ENCODE measurements at places on chromosomes 4 and X.

- DNase-seq = no peak
Measured at GRCh38 chrX:47723689-47724088, 64.7 kb upstream of the UXT start.

DNA sequence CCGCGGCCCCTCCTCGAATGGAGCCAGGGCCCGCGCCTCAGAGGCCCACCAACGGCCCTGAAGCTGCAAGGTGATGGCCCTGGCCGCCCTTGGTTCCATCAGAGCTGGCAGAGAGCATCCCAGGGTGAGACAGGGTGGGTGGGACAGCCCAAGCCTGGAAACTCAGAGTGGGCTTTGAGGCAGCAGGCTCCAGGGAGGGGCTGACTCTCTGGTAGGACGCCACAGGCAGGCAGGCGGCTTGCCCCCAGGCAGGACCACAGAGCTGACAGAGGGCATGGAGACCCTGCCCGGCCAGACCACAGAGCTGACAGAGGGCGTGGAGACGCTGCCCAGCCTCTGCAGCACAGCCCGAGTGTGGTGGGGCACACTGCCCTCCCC is 4.8 kb downstream of the MYL5 start:
- no peak for DNase-seq

DNA sequence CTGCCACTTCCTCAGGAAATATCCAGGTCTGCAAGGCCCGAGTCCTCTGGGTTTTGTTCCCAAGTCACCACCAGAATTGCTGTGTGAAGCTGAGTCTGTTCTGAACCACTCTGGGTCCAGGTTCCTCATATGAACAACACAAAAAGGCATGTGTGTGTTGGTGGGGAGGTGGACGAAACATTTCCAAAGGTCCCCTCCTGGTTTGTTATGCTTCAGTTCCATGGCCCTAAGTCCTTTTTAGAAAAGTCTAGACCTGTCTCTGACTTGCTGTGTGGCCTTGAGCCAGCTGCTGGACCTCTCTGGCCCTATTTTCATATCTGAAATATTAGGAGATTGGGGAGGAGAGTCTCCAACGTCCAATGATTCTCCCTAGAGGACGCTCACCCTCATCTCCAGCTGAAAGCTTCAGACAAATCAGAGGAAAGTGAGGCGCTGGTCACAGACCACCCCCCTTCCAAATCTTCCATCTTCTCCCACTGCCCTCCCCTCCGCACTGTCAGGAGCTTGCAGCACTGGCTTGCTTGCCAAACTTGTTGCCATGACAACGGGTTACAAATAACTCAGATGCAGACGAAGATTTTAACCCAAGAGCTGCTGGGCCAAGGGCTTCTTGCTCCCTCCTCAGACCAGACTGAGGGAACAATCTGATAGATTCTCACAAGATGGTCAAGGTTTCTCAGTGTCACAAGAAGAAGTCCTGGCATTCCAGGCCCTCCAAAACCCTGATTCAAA is 64.5 kb downstream of the SMC1A start:
- DNase-seq = no peak

- no peak for DNase-seq
Measured at GRCh38 chr4:82276332-82276640, 97.5 kb downstream of the HNRNPD start.

- no peak for DNase-seq
Measured at GRCh38 chrX:23631136-23631535, 36.2 kb upstream of the PRDX4 start.

- no peak for DNase-seq
Measured at GRCh38 chrX:48786341-48786800, at the start of gene GATA1. Gene GATA1, plus strand, starts transcription at chrX:48786590. Its CDS starts 4,520 bp downstream, at chrX:48791110.

GRCh38 chrX:38142610-38143009 is 78.1 kb downstream of the SRPX start:
- no peak for DNase-seq

- DNase-seq = no peak
Measured at GRCh38 chr4:772776-773175, 53.2 kb downstream of the CPLX1 start.

- DNase-seq = no peak
Measured at GRCh38 chr4:5622596-5622995, 85.8 kb downstream of the EVC2 start.

GRCh38 chr4:47668810-47669408 is 169.0 kb downstream of the CORIN start:
- DNase-seq = no peak

Measured in DMS79 treated with DMSO at 0.1 percent for 48 hours (cell line).